Fibroblast of pulmonary artery (primary cell): ENCODE measurements at places on chromosomes 5 and 9.

DNA sequence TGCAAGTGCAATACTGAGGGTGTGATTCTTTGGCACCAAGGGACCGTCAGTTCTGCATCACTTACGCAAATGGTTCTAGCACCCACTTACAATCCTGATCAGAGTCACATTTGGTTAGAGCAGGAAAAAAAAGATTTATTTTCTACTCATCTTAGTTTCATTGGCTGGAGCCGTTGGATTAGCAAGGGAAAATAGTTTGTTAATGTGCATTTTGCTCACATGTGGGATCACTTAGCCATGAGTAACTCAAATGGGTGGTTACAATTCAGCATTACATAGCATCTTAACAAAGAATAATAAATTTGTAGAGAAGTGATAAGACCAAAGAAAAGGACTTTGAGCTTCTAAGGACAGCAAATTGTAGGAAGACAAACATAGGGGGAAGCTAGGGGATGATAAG lies 216.9 kb downstream of the AUH start:
- no peak for DNase-seq

DNA sequence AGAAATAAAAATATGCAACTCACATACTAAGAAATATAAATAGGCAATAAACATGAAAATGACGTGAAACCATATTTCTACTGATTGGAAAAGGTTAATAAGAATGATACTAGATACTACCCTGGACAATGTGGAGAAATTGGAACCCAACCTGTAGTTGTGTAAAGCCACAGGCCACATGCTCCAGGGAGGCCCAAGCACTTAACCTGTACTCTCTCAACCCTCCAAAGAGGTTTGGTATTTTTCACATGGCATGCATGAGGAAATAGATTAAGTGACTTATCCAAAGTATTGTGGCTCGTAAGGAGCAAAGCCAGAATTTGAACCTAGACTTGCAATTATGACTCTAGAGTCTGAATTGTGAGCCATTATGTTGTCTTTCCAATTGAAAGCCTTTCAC lies 13.4 kb downstream of the LIFR start:
- no peak for DNase-seq

GRCh38 chr9:80922544-80922943 lies 766.8 kb downstream of the TLE1 start:
- no peak for DNase-seq

DNA sequence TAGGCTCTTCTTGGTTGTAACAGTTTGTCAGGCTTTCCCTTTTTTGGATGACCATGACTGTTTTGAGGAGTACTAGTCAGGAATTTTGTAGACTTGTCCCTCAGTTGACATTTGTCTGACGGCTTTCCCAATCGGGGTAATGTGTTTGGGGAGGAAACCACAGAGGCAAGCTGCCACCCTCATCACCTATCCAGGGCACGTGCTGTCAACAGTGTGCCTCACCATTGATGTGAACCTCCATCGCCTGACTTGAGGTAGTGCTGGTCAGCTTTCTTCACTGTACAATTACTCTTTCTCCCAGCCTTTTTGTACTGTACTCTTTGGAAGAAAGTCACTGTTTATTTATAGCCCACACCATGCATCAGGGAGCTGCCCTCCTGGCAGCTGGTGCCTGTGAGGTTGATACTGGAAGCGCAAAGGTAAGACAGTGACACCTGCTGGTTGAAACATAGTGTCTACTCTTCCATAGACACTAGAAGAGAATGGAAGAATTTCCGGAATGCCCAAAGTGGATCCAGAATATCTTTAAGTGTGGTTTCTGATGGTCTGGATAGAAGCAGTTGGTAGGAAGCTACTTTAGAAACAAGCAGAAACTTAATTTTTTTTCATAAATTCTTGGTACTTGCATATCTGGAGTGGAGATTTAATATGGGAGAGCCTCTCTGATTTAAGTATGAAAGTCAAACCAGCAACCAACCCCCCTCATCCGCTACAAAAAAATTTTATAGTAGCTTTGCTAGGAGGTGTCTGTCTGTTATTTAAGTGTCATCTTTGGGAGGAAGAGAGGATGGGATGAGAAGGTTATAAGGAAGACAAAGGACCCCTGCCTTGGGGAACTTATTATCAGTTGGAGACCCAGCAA lies 69.3 kb downstream of the SNX30 start:
- peak; percentile 84 for DNase-seq

GRCh38 chr5:51391175-51391574 lies 7.9 kb downstream of the ISL1 start:
- no peak for DNase-seq

- no peak for DNase-seq
Measured at GRCh38 chr5:103444333-103445038, 118.1 kb downstream of the NUDT12 start.

DNA sequence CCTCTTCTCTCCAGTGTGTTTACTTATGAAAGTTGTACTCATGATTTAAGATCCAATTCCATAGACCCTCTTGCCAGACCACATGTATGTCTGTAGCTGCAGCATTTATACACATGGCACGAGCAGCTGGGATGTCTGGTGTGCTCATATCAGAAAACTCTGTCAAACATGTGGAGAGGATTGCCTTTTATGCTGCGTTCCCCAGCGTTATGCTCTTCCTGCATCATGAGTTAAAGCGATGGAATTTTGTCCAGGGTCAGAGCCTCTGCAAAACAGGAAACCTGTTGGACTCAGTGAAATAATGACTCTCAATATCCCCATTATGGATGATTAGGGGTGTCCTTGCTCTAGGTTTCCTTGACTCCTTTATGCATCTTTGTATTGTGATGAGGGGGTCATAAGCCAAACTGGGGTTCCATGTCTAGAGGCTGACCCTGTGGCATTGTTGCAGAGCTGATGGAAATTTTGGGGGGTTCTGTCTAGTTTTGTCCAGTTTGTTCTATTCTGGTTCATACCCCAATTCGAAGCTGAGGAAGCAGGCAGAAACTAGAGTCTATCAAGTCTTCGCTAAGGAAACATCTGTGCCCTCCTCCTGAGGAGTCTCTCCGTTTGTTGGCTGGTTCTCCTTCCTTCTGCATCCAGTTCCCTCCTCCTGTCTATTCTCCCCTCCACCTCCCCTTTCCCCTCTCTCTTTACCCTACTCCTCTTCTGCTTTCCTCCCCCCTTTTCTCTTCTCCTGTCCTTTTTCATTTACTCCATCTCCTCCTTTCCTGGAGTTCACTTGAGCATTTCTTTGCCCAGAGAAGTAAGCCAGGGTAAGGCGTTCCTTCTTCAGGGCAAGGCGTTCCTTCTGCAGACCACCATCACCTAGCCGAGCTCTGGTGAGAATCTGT lies 252.8 kb downstream of the MAST4 start:
- DNase-seq, result peak; percentile 71
